ENCODE measurements at places on chromosomes 12 and 14.

GRCh38 chr14:69313176-69313575 lies 53.2 kb downstream of the GALNT16 start:
- no peak for DNase-seq

- DNase-seq, result no peak
Observed at GRCh38 chr14:67683842-67684241, 9.4 kb upstream of the VTI1B start.

DNA sequence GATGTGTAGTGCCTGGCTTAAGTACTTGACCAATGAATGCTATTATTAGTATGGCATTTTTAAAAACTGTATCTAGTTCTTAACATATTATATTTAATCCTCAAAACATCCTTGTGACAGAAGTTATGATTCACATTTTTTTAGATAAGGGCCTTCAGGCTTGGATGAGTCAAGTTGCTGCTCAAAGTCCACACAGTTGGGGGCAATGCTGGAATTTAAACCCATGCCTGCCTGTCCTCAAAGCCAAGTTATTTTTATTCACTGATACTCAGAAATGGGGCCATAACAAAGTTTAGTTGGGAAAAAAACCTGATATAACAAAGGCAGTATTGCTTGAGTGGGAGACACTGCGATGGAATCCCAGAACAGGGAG lies 50.6 kb downstream of the RFX4 start:
- no peak for DNase-seq

DNA sequence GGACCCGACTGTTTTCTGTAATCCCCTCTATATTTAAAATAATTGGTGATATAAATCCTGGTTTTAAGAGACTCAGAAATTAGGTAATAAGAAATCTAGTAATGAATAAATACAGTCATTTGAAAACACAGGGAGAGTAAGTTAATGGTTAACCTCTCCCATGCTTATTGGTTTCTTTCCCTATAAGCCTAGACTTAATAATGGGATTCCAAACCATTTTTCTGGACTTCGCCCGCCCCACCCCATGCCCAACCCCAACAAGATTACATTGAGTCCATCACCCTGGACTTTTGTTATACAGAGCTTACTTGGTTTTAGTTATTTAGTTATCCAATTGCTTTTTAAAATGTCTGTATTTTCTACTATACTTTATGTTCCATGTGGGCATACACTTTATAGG lies 98.7 kb downstream of the WIF1 start:
- no peak for DNase-seq

- no peak for DNase-seq
Observed at GRCh38 chr12:125143491-125143890, 78.3 kb downstream of the AACS start.

GRCh38 chr12:68450947-68451260 lies 118.7 kb upstream of the MDM1 start:
- DNase-seq, result no peak

- DNase-seq, result no peak
Observed at GRCh38 chr12:57262126-57262822, 11.3 kb upstream of the STAC3 start.

DNA sequence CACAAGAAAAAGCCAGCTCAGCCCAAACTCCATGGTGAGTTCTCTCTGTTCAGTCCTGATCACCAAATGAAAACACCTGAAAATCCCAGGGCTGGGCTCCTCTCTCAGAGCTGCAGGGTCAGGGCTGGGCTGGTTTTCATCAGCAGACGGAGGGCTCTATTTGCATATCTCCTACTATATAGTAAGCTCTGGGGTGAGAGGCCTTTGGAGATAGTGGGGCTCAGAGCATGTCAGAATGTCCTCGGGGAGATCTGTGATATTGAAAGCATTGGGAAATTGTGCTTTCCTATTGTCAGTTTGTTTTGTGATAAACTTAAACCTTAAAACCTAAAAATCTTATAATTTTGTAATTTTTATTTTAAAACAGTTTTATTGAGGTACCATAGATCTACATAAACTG lies 742.6 kb downstream of the TMEM121 start:
- DNase-seq, result no peak

DNA sequence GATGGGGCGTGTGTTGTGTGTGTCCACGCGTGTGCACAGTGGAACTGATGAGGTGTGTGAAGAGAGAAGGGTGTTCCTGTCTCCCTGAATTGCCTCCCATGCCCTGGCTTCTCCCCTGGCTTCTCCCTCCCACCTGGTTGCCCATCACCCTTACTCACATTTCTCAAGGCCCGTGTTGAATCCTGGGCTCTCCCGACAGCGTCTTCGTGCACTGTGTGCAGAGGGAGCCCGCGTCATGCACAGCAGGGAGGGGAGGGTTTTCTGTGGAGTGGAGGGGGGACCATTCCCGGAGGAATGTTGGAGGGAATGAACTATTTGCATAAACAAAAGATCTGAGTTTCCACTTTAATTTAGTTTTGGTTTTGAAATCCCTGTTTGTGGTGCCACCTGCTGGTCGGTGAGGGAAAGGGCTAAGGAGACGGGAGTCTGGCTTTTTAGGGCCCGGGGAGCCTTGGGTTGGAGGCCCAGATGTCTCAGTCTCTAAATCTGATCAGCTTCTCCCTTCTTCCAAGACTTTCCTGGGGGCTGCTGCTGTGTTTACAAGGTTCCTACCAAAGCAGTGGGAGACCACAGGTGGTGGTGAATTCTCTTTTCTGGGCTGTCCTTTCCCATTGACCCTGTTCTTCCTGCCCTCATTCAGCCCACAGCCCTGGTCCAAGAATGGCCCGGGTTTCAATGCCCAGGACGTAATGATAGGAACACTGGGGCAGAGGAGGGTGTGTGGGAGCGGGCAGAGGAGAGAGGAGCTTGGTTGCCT lies at the start of gene C1R:
Gene C1R (minus strand): TSS at position 217 of the 757 bp plus-strand sequence. CDS start 57 bp downstream, at position 160.
- no peak for DNase-seq

GRCh38 chr14:92563359-92563758 lies 49.8 kb downstream of the RIN3 start:
- no peak for DNase-seq

DNA sequence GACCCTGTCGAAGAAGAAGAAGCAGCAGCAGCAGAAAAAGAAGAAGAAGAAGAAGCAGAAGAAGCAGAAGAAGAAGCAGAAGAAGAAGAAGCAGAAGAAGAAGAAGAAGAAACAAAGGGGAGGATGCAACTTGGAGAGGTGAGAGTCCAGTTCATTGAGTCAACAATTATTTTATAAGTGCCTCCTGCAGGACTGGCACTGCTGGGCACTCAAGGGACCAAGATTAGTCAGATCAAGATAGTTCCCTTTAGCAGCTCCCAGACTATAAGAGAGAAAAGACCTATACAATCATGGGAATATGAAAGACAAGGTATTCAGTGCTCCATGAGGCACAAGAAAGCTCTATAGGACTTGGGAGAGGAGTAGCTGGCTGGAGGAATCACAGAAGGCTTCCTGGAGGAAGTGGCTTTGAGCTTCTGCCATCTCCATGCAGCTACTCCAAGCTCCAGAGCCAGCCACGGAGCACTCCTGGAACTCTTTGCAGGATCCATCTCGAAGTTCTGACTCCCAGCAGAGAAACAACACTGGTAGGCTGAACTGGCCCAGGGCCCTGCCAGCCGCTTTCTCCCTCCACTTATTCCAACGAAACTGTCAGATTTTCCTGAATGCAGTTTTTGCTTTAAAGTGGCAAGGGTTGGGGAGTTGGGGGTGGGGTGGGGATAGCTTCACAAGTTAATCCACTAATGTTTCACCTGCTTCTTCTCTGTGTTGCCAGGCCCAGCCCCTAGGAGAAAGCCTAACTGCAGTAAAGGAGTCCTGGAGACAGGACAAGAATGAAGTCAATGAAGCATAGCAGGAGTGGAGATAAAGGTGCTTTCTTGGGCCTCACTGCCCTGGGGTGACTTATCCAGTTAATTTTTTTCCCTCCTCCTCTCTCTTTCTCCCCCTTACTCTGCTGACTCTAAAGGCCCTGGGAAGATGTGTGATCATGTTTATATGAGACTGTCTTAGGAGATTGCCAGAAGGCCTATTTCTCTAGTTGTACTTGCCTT lies 140.1 kb upstream of the PARP11 start:
- no peak for DNase-seq

GRCh38 chr14:74834692-74835392 lies 41.1 kb downstream of the PROX2 start:
- DNase-seq, result no peak

GRCh38 chr12:113252494-113252893 lies 31.2 kb downstream of the TPCN1 start:
- no peak for DNase-seq

DNA sequence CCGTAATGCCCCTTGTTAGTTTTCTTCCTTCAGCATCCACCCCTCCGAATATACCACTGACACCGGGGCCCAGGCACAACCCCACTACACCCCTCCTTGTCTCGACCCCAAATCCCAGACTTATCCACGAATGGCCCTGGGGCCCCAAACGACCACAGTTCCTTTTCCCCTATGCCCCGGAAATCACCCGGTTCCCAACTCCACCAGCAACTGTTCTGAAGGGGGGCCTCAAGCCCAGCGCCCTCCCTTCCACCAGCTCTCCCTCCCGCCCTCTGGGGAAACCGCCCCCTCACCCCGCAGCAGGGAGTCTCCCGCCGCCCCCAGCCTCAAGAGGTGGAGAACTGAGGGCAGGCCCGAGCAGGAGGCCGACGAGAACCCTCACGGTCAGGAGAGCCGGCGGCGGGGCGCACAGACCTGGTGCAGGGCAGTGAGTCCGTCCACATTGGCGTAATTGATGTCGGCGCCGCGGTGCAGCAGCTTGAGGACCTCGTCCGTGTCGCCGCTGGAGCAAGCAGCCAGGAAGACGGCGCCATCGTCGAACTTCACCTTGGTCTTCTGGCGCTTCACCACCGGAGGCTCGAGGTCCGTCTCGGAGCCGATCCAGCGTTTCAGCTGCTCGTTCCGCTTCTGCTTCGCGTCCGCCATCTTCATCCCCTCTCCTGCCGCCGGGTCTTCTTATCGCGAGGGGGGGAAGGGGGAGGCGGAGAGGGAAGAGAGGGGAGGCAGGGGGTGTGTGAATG lies 446 bp downstream of the PPP1R12A start:
- no peak for DNase-seq

GRCh38 chr12:41325336-41325735 lies 137.2 kb downstream of the PDZRN4 start:
- DNase-seq, result no peak

- no peak for DNase-seq
Observed at GRCh38 chr12:128801879-128802391, 21.8 kb downstream of the SLC15A4 start.

DNA sequence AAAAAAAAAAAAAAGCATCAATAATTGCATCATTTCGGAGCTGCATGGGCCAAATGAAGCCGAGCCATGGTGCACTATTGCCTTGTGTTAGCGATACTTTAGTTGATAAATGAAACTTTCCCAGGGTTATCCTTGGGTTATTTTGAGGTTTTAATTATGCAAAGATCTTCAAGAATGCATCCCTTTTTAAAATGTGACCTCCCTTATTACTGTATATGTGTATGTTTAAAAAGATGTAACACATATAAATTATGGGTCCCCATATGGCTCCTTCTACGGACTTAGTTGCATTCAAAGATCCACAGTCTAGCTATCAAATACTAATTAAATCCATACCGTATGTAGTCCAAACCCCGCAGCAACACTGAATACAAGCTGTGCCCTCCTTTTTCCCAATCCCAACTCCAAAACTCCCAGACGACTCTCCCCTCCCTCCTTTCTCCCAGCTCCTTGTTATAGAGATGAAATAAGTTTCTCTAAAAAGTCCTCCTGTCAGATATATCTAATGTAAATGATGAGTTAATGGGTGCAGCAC lies 129.3 kb upstream of the MAP1LC3B2 start:
- no peak for DNase-seq

GRCh38 chr12:118164798-118165486 lies 29.0 kb downstream of the PEBP1 start:
- no peak for DNase-seq

DNA sequence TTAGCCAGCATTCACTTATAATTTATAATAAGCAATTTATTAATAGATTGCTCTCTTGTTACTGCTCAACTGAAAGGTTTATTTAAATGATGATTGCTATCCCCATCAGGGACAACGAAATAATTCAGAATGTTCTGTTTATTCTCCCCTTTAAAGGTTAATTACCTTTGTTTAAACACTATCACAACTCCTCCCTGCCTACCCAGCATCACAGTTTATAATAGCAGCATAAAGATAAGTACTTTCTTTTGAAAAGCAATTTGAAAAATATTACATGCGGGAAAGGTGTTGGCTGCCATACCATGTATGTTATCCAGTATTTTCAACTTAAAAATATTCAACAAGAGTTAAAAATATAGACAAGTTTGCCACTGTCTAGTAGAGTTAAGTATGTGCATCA lies 30.6 kb downstream of the SCAF11 start:
- no peak for DNase-seq

DNA sequence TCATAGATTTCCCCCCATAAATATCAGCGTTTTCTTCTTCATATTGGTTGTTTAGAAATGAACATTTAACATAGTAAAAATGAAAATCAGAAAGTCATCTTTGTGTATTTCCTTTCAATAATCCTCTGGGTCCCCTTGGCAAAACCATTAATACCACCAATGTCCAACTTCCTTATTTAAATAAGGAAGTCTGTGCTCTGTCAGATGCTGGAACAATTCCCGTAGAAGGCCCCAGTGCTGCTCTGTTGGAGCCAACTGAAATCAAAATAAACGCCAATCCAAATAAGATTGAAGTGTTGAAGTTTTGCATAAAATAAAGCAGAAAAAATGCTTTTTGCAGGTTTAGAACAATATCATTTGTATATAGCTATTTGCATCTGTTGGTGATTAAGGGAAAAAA lies 93.1 kb downstream of the PPM1H start:
- DNase-seq, result no peak

GRCh38 chr12:122951979-122952892 lies 14.0 kb downstream of the ABCB9 start:
- DNase-seq, result no peak

GRCh38 chr12:1763153-1763552 lies 57.2 kb upstream of the LRTM2 start:
- no peak for DNase-seq

DNA sequence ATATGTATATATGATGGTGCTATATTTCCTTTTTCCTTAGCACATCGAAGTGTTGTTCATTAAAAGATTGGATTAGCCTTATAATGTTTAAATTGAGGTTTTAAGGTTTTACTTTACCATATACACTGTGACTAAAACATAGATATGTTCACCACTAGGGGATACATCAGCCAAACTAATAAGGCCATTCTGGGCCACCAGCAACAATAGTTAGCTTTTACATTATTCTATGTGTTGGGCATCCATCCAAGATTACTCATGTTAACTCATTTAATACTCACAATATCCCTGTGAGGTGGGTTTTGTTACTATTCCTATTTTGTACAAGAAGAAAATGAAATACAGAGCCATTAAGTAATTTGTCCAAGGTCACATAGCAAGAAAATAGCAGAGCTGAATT lies 202.6 kb upstream of the AVPR1A start:
- DNase-seq, result no peak

DNA sequence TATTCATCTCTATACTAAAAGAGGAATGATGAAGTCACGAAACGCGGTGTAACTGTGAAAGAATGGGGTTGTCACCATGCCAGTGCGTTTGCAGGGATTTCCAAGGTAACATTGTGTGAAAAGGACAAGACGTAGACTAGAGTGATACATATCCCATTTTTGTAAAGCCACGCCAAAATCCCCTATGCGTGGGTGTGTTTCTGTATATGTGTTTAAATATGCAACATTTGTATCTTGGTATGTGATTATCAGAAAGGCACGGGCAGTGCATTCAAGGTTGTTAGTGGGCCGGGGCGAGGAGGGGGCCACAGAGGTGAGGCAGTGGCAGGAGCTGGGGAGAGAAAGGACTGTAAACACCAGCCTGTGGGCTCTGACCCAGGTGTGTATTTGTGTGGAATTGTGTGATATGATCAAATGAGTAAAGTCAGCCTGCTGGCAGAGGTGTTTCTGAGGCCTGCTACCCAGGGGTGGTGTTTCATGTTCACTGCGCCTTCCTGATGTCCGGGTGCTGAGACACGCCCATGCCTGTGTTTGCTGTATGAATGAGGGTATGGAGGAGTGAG lies 137.8 kb downstream of the ADGRD1 start:
- no peak for DNase-seq
